Progenitor cell of endocrine pancreas (in vitro differentiated cells): ENCODE measurements at places on chromosomes 7 and 10.
A peak's percentile ranks its signal among the peaks of the same experiment; 100 is the strongest.

GRCh38 chr10:60944058-60944909 is at the start of gene RHOBTB1:
Gene RHOBTB1, minus strand, starts transcription at chr10:60944185. Its CDS starts 32,643 bp downstream, at chr10:60911542.
- DNase-seq = peak; percentile 68

DNA sequence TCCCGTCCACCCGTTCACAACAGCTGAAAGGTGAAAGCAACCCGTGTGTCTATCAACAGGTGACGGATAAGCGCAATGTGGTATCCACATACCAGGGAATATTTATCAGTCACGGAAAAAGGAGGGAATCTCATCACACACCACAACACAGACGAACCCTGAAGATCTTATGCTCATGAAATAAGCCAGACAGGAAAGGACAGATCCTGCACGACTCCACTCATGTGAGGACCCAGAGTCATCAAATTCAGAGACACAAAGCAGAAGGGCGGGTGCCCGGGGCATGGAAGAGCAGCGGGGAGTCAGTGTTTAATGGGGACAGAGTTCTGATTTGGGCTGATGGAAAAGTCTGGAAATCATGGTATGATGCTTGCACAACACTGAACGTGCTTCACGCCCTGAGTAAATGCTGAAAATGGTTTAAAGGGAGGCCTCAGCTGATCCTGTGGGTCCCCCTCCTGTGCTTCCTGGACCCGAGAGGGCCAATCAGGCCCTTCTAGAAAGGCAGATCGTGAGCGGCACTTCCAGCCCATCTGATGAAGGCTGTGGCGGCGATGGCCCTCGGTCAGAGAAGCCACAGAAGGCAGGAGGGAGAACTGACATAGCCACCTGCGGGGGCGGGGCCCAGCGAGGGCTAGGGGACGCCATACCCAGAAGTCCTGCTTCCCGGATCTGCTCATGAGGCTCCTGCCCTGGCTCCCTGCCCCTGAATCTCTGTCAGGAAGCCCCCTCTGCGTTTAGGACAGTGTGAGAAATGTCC is 19.1 kb downstream of the WDR86 start:
- DNase-seq = no peak

DNA sequence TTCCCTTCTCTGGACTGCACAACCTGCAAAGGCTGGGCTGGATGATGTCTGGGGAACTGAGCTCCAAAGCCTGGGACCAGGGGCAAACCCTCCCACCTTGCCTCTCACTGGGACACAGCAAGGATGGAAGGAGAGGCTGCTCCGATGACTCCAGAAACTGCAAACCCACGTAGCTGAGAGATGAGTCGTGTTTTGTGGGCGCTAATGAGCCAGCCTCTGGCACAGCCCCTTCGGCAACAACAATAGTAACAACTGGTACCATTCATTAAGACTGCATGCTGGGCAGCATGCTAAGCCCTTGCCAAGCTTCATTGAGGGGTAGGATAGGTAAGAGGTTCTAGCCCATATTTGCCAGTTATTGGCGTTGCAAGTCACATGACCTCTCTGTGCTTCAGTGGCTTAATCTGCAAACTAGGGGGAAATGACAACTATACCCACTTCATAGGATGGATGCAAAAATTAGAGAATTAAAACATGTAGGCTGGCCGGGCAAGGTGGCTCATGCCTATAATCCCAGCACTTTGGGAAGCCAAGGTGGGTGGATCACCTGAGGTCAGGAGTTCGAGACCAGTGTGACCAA is 145.9 kb downstream of the SH3PXD2A start:
- no peak for DNase-seq

GRCh38 chr10:120365872-120366271 is 91.2 kb upstream of the PLPP4 start:
- no peak for DNase-seq

GRCh38 chr7:43904533-43905208 is 1.7 kb downstream of the URGCP start:
- DNase-seq = no peak

GRCh38 chr10:122688293-122688989 is 11.2 kb downstream of the C10orf120 start:
- DNase-seq = no peak

DNA sequence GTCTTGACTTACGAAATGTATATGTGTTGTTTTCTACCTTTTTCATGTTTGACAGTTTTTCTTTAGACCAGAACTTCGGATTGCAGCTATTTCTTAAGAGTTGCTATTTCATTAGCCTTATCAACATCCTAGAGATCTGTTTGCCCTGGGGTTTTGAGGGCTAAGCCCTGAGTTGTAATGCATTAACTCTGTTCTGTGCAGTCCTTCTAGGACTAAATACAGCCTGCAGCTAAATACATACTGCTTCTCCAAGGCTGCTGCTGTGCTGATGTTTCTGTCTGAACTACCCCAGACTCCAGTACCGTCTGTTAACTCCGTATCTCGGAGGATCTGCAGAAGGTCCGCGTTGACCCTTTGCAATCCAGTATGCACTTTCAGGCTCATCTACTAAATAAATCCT is 26.5 kb downstream of the KIAA1217 start:
- no peak for DNase-seq

DNA sequence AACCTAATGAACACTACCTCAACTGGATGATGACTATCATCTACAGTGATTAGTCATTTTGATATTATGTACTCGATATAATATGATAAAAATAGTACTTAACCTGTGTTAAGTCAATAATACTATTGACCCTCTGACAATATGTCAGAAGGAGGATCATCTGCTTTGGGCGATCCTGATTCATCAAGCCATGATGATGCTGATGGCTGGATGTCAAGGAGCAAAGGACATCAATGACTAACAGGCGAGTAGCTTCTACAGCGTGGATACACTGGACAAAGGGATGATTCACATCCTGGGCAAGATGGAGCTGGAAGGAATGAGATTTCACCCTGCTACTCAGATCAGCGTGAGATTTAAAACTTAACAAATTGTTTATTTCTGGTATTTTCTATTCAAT is 94.4 kb upstream of the SKAP2 start:
- DNase-seq = no peak

DNA sequence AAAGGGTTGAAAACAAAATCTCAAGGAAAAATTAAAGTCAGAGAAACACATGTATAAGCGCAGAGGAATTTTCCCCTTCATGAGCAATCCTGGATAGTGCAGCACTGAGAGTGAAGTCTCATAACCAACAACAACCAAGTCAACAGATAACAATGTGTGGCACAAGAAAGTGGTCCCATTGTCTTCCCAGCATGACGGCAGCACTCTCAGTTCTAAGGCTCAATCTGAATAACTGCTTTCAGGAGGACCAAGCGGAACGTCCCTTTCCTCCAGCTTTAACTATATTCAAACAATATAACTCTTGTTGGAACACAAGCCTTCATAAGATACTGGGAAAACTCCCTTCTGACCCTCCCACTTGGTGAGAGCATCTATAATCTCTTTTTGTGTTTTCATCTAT is 137.9 kb downstream of the RAPGEF5 start:
- no peak for DNase-seq

DNA sequence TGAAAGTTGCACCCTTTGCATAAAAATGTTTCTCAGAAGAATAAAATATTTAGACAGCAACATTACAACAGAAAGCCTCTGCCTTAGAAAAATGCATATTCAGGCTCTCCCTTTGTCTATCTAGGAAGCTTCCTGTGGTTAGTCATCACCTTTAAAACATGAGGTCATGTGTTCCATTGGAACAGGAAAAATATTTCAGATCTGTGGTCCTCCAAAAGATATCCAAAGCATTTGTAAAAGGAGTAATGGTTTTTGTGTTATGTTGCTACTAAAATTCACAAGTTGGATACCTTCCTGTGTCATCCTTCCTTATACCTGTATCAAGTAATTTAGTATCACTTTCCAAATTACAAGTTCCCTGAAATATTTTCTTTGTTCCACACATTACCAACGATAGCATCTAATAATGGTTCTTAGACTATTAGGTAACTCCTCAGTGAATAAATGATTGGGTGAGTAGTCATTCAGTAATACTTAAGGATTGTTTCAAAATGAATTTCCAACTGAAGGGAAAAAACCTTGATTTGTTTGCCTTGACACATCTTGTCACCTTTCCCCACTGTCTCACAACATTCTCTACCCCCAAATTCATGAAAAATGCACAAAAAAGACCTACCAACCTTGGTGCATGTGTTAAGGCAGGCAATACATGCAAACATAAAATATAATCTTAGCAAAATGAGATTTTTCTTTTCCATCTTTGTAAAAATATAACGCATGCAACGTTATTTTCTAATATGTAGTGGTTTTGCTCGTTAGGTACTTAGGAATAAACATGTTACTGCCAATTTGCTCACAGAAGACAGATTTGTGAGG is 19.7 kb upstream of the RHOBTB1 start:
- no peak for DNase-seq

DNA sequence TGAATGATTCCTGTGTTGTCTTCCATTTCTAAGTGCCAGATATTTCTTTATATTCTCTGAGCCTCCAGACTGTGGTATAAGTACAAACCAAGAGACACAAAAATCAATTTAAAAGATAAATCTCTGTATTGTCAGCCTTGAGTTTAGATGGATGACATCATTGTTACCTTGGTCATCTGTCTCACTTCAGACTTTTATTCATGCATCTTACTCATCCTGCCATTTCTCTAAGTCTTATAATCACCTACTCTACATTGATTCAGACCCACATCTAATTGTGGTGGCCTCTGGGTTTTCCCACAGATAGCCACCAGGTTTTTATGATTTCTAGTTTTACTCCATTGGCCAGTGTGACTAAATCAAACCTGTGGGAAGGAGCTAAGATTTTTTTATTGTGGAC is 26.8 kb upstream of the HDAC9 start:
- no peak for DNase-seq
